ENCODE measurements at places on chromosomes 7 and 10.

- no peak for DNase-seq
Measured at GRCh38 chr10:106652279-106652678, 512.2 kb downstream of the SORCS1 start.

- no peak for DNase-seq
Measured at GRCh38 chr10:125035136-125035535, 93.2 kb downstream of the ZRANB1 start.

DNA sequence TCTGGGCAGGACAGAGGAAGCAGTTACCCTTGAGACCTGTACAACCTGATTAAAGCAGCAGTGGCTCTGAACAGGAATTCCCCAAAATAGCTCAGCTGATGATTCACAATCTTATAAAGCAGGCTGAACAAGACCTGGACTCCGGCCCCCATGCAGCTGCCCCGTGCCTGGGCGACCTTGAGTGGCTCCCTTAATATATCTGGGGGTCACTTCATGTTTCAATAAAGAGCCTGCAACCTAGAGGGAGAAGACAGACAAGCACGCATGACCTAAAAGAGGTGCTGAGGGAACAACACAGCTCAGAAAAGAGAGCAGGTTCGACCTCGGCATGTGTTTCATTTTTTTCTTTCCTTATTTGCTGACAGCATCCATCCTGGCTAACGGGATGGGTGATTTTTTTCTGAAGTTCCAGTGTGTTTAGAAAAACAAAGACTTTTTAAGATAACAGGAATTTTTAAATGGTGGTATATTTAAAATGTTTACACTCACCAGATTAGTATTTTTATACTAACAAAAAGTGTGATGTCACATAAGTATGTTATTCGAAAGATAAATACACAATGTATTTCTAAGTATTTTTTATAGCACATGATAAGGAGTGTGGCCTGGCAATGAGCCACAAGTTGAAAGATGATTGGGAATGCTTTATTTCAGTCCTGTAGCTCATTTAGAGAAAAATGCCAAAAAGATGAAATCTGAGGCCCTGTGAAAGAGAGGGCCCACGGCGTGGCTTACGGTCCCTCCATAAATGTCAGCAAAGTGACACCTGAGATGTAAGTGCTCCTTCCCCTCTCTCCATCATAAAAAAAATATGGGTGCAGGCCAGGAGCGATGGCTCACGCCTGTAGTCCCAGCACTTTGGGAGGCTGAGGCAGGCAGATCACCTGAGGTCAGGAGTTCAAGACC is 161.3 kb downstream of the SLIT1 start:
- DNase-seq: peak; percentile 25

DNA sequence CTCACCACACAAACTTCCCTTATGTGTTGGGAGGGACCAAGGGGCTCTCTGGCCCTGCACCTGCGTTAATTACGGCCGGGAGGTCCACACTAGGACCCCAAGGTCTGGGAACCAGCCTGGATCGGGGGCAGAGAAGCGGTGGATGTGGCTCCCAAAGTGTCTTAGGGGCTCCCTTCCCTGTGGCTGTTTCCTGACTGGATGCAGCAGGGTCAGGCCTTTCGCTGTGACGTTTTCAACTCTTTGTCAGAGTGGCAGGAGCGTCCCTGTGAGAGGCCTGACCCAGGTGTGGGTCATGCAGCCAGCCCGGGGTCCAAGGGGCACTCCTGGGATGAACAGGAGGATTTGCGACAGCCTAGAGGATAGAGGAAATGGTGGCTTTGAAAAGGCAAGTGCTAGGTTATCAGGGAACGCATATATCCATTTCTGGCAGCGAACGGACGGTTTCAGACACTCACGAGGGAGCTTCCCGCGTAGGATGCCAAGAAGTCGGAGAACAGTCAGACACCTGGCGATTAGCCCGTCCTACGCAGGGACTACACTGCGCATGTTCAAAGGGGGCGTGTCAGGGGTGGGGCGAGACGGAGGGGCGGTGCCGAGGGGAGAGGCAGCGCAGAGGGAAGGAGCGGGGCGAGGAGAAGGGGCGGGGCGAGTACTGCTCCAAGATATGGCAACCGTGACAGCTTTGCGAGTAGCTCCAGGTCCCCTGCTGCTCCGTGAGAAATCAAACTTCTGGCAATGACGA is 46.2 kb upstream of the ZNF716 start:
- no peak for DNase-seq

GRCh38 chr10:102596506-102596971 is 47.7 kb upstream of the TRIM8 start:
- no peak for DNase-seq

DNA sequence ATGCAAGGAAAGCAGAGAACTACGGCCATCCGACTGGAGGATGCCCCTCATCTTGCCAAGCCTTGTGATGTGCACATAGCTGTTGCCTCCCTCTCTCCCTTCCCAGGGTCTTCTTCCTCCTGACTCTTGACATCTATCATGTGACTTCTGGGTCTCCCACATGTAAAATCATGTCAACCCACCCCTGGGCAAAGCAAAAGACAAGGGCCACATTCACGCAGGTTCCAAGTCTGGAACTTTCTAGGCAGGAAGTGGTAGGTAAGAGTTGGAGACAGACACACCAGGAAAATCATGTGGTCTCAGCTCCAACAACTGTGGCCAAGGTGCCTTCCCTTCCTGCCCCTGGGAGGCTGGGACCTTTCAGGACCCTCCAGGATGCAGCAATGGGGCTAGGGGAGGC is 187.3 kb downstream of the CXCL12 start:
- no peak for DNase-seq

GRCh38 chr7:11127114-11127785 is 153.6 kb downstream of the PHF14 start:
- no peak for DNase-seq

DNA sequence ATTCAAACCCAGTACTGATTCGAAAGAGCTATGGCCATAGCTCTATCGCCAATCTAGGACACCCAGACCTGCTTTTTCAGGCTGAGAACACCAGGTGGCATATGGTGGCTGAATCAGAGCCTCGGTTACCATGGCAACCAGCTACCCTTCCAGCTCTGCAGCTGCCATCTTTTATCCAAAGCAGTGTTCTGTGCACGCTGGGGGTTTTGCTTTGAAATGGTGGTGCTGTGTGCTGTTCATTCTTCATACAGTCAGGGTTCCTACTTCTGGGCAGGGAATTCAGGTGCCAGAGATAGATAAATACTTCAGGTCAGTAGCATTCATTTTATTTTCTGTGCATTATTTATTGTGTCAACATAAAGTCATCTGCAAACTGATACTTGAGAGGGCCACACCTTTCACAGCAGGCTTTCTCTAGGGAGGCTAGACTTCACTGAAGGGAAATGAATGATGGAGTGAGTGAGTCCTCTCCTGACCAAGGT is 85.4 kb downstream of the AKR1D1 start:
- DNase-seq: peak; percentile 82

DNA sequence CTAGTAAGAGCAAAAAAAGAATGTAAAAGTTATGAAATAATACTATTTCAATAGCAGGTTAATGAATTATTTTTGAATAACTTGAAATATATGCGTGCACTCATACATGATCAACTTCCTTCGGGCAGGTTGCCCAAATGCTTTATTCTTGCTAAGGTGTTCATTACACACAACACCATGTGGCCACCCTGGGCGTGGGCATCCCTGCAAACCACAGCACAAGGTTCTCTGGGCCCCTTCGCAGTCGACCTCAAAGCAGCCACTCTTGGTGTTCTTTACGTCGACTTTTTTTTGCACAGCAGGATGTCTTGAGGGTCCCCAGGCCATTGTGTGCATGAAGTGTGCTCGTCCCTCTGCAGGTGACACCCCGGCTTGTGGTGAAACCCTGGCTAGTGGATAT is 300.7 kb upstream of the PITRM1 start:
- no peak for DNase-seq

GRCh38 chr10:46556515-46557318 is at the start of gene GPRIN2:
TSS of gene GPRIN2 (minus strand) at chr10:46556658. CDS start at chr10:46550736, 5,922 bp downstream.
- no peak for DNase-seq

DNA sequence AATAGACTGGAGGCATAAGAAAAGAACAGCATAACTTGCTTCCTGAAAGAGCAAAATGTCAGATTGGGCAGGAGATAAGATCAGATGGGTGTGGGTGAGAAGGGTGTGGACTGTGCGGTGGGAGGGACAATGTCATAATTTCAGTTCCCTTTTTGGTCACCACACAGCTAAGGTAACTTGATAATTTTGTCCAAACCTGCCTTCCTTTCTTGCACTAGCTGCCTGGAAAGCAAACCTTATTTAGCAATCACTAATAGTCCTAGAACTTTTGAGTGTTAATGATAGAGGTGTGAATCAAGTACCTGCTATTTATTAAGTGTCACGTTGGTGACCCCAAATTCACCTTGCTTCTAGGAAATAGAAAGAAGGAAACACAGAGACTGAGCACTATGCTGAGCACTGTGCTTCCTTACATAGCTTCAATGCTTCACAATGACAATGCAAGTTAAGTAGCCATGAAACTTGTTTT is 72.4 kb upstream of the SP4 start:
- DNase-seq: no peak
